ENCODE measurements at places on chromosomes 11 and 22. TPM values are rescaled to one million over a fixed set of nuclear protein-coding genes. Genes with fewer than 3 reads are reported as not detected.

GRCh38 chr11:70522593-70523311, 124.4 kb downstream of the CTTN start:
- DNase-seq: no peak

GRCh38 chr11:112748713-112749543, 212.3 kb upstream of the NCAM1 start:
- DNase-seq: no peak

- no peak for DNase-seq
Observed at GRCh38 chr22:40258017-40258416, 80.3 kb downstream of the TNRC6B start.

GRCh38 chr11:67264877-67265632, 1.2 kb upstream of the GRK2 start:
- no peak for DNase-seq

The OR2D2 gene
- total RNA-seq: not detected
